ENCODE measurements at places on chromosomes 2 and 18.

GRCh38 chr18:72013427-72013850, 530.7 kb downstream of the CBLN2 start:
- DNase-seq: no peak

- no peak for DNase-seq
These were observed 14.1 kb upstream of the B3GNT2 start for GRCh38 chr2:62181843-62182242.

DNA sequence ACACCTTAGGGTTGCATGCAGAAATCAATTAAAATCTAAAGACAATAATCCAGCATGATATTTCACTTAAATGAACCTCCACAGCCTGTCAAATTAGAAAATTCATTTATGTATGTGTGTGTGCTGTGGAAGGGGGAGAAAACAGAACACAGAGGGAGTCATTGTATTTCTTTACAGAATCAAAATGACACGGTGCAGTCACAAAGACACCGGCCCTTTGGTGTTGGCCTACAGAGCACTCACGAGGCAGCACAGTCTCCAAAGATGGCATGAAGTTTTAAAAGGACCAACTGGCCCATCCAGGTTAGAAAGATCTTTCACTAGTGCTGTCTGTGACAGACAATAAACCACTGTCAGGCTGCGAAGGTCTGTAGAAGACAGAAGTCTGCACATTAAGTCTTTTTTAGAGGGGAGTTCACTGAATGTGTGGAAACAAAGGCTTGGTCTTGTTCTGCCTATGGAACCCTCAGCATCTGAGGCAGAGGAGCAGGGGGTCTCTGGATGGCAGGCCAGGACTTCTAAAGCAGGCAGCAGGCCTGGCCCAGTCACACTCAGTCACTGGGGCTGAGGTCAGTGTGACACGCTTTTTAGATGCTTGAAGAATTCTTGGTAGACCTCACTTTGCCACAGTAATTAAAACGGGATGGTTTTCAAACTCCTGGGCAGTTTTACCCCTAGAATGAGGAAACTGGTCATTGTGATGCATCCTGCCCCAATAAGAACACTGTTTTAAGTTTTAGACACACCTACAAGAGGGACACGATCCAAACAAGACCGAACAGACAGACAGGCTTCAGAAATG, 184.9 kb downstream of the AFF3 start:
- no peak for DNase-seq

DNA sequence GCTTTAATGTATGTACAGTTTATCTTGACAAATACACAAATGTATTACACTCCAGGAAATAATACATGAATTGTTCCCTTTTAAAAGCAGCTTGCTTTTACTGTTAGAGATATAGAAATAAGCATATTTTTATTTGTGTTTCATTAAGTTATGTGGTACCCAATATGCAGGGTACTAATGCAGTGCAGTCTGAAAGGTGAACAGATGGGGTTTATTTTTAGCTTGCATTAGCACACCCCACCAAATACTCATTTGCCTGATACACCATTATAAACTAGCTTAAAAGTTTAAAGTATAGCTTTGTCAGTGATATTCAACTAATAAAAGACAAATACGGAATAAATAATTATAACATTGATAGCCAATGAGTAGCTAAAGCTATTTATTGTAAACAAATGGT, 394.7 kb upstream of the ZNF804A start:
- no peak for DNase-seq

- peak; percentile 100 for DNase-seq
These were observed 22.8 kb upstream of the DGKD start for GRCh38 chr2:233331536-233331935.

GRCh38 chr2:30224151-30224550, 7.2 kb upstream of the LBH start:
- no peak for DNase-seq

- no peak for DNase-seq
These were observed 43.4 kb downstream of the RFX8 start for GRCh38 chr2:101431486-101431885.

DNA sequence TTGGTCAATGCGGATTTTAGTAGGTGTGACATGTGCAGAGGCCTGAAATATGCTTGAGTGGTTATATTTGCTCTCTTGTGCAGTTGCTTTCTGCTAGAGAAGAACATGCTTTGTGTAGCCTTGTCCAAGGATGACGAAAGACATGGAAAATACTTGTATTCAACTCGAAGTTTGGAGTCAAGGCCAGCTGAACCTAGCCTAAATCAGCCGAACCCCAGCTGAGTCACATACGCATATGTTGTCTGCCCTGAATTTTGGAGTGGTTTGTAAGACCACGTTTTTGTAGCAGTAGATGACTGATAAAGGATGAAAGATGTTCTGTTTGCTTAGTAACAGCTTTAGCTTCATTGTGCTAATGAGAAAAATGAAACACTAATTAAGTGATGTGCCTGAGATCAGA, 22.5 kb upstream of the SPAG16 start:
- no peak for DNase-seq

DNA sequence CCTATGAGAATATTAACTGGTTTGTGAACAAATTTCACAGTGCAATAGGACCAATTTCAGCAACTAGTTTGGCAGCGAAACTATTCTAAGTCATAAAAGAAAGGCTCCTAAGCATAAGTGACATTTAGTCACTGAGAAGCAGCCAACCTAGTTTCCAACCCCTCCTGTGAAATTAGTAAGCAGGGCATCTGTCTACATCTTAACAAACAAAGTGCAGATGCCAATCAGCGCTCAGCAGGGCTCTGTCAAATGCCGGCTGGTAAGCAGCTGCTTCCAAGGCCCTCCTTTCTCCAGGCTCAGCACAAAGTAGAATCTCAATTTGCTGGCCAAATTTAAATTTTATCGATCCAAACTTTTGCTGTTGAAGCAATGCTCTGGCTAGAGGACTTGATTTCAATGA, 124.7 kb downstream of the ICOS start:
- no peak for DNase-seq

DNA sequence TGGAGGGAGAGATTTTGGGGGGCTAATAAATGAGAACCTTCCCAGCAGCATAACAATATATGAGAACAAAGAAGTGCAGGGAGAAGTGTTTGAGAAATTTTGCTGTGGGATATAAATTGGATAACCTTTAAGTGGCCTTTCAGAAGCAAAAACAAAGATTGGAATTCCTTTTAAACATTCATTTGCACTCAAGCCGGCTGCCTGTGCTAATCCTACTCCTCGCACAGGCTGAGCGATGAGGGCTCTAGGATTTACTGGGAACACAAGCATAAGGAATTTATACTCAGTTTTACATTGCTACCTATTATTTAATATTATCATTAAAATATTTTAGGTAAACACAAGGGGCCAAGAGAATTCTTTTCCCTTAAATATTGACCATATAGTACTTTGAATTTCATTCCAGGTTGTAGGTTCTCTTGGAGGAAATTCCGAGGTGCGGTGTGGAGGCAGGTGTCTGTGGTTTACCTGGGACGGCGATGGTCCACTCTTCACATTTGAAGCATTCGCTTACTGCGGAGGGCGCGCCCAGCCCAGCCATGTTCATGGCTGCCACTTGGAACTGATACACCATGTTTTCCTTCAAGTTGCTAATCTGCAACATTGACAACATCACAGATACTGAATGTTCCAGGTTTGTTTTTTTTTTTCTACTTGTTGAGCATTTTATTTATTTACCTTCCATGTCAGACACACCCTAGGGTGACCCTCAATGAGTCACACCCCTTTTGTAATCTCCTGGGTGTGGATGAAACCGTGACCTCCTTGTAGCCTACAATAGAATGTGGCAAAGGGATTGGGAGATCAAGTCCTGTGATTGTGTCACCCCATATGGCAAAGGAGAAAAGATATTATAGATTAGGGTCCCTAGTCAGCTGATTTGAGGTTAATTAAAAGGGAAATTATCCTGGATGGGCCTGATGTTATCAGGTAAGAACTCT, 100.1 kb downstream of the MYOM1 start:
- no peak for DNase-seq

DNA sequence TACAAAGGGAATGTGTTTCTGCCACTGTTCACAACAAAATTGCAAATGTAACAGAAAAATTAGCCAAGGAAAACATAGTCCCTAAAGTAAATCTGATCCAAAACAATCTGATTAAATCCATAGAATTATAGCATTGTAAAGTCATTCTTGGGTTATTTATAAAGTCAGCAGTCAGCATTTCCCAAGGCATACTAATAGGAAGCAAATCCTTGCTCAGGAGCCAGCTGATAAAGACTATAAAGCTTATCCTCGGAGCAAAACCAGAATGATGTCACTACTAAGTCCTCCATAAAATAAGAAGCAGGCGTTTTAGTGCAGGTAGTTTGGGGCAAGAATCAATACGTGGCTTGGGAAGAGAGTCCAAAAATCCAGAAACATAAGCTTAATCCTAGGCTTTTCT, 67.3 kb upstream of the CSRNP3 start:
- no peak for DNase-seq

DNA sequence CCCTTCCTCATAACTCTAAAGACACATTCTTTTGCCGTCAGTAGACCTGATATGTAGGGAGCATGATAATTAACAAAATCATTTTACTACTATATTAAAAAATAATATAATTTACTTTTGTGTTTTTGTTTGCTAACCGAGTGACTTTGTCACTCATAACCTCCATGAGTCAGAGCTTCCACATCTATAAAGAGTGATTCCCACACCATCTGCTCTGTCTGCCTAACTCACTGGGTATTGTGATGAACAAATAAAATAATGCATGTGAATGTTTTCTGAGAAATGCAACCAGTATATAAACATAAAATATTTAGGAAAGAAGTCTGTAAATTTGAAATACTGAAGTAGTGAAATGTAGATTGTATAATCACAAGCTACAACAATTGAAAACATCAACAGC, 123.4 kb upstream of the DSEL start:
- no peak for DNase-seq

DNA sequence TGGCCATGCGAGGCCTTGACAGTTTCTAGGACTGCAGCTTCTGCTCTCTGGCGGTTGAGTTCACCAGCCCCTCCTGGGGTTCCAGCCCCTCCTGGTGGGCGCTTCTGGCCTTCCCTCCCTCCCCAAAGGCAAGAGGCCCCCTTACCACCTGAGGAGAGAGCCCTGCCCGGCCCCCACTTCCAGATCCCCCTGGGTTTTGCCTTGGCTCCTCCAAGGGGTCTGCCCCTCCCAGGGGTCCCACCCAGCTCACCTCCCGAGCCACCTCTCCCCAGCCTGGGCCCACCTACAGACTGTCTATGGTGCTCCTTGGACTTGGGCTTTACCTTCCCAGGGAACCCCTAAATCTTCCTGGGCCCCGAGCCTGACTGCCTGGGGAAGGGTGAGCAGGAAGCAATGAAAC, 264.5 kb downstream of the ATAD2B start:
- no peak for DNase-seq

- no peak for DNase-seq
These were observed 1.9 kb upstream of the SOX11 start for GRCh38 chr2:5690286-5690685.

DNA sequence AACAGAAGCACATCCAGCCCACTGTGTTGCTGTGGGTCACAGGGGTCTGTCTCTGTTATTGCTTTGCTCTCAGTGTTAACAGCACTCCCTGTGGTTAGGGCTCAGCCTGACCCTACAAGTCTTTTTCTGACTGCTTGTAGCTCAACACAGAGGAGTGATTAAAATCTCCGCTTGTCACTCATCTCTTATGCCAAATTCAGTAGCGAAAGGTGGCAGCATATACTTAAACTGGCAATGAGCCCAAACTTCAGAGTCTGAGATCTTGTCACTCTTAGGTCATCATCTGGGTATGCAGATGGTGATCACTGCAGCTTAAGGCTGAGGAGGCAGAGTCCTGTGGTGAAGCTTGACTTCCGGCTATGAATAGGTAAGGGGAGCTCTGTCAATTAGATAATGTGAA, 63.3 kb upstream of the CSRNP3 start:
- no peak for DNase-seq

GRCh38 chr2:177631680-177632079, 239.1 kb downstream of the AGPS start:
- DNase-seq: no peak

GRCh38 chr2:227033471-227034148, 130.4 kb downstream of the COL4A4 start:
- no peak for DNase-seq

DNA sequence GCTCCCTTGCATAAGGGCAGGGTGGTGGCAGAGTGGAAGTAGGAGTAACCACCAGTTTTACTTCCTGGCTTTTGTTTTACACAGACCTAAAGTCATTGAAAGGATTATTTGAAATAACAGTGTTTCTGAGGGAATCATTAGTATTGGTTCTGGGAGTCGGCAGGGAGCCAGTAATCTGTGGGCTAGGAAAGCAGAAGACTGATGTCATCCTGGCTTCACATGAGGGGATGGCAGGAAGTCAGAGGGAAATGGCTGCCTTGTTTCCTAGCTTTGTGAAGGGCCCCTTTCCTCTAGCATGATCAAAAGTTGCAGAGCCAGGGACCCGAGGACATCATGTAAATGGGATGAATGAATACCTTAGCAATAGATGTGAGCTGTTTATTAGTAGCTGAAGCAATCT, 792.6 kb downstream of the CPS1 start:
- DNase-seq: no peak

DNA sequence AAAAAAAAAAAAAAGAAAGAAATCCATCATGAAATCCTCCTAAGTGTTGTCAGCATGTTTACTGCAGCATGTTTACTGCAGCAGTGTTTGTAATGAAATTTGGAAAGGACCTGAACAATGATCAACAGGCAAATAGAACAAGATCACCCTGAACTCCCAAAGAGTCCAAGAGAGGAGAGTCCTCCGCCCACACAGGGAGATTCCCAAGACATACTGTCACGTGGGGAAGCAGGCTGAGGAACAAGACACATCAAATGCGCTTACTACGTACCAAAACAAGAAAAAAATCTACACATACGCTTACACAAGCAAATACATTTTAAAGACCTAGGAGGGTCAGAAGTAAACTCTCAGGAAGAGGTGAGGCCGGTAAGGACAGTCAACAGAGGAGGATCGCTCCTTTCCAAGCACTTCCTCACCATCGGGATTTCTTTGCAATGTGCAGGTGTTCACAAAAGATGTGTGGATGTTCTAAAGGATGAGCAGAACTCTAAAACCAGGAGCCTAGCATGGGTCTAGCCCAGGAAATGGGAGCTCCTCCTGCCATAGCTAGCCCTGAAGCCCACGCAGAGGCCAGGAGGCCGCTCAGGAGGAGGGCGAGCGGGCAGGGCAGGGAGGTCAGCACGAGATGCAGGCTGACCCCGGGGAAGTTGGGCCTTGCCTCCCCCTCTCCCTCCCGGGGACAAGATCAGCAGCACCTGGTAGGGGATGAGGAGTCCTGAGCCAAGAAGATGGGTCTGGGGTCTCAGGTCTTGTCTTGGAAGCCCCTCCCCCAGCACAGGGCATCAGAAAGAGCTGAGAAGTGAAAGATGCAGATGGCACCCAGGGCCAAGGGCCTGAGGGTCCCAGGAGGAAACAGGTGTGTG, 66.4 kb downstream of the ZNF516 start:
- DNase-seq: no peak

GRCh38 chr2:219733746-219734145, 106.3 kb downstream of the SLC4A3 start:
- DNase-seq: no peak

DNA sequence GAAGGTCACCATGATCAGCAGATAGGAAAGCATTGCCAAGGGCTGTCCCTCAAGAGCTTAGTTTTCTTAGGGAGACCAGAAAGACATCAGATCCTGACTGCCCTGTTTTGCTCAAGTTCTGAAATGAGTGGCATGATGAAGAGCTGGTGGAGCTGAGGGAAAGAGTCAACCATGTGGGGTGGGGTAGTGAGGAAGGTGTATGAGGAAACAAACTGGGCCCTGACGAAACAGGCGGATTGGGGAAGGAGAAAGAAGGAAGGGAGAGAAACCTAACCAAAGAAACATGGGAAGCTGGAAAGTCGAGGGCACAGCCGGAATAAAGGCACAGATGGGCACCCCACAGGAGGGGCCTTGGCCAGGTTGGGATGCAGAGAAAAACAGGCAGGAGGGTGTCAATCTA, 8.0 kb downstream of the TGOLN2 start:
- no peak for DNase-seq

All from AML-193 (cell line).